ENCODE measurements at places on chromosomes 2 and 18.
A peak's percentile ranks its signal among the peaks of the same experiment; 100 is the strongest.

GRCh38 chr2:205556841-205557539 lies 125.3 kb upstream of the NRP2 start:
- DNase-seq: no peak

- DNase-seq: no peak
Observed at GRCh38 chr2:15354596-15355366, 206.4 kb downstream of the NBAS start.

DNA sequence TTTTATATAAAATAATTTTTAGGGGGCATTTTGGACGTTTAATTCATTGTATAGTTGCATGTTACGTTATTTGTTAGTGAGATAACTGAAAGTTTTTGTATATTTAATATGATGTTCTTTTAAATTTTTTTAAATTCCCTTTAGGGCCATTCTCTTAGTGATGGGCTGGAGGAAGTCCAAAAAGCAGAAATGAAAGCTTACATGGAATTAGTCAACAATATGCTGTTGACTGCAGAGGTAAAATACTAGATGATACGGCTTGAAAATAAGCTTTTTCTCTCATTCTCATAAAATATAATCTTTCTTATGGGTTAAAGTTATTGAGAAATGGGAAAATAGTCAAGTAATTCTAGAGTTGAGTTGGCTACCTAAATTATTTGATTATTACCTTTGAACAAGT lies 58.9 kb downstream of the MTX2 start:
- DNase-seq: no peak

DNA sequence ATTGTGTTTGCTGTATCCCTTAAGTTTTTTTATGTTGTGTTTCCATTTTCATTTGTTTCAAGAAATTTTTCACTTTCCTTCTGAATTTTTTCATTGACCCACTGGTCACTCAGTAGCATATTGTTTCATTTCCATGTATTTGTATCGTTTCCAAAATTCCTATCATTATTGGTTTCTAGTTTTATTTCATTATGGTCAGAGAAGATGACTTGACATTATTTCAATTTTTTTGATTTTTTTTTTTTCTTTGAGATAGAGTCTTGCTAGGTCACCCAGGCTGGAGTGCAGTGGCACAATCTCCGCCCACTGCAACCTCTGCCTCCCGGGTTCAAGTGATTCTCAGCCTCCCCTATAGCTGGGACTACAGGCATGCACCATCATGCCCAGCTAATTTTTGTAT lies 11.3 kb upstream of the CAB39 start:
- DNase-seq: no peak

DNA sequence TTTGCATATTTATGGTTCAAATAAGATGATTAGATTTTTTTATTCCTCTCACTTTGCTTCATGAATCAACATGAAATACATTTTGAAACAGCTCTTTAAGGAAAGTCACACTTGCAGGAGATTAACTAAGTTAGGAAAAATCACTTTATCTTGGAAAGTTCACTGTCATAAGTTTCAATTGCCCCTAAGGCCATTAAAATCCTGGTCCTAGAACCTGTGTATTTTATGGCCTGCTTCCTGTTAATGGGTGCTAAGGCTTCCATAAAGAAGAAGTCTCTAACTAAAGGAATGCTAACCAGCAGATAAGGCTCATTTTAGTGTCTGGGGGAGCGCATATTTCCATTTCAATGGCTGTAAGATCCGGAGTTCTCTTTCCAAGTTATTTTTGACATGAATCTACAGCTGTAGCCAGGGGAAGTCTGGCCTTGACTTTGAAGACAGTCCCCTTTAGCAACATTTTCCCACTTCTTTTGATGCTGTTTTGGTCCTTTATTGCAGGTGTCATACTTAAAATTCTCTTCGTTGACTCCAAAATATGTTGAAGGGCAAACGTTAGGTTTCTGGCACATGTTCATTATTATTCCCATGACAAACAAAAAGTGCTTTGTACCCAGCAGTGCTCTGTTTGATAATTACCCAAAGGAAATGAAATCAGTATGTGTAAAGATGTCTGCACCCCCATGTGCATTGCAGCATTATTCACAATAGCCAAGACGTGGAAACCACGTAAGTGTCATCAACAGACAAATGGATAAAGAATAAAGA lies 34.4 kb upstream of the SH3BP4 start:
- no peak for DNase-seq

GRCh38 chr2:112614201-112614840 lies 29.9 kb downstream of the CHCHD5 start:
- no peak for DNase-seq

DNA sequence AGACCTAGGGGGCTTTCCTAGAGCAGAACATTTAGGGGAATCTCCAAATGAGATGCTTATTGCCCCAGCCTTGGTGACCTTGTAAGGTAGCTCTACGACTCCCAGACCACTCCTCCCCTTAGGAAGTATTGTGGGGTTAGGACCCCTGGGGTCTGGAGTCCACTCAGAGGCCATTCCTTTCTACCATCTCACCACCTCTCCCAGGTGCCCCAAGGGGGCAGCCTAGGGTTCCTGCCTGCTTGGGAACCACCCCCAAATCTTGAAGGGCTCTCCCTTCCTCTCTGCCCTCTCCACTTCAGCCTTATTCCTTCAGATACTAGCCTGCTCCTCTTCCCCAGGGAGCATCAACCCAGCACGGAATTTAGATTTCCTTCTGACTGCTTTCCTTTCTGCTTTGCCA lies 17.5 kb upstream of the EXOC6B start:
- DNase-seq: no peak

DNA sequence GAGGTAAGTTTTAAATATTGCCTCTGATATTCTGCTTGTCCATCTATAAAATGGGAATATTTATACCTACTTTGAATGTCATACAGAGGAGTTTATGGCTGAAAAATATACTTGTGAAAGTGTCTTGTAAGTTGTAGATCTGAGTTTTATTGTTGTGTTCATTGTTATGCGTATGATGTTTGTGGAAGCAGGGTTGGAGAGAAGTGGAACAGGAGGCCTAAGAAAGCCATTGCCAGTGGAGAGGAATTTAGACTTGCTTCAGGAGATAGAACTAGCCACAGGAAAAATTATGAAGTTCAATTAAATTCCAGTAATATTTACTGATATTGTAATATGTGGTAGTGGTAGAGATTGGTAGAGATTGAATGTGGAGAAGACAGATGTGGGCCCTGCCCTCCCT lies 491.9 kb upstream of the FANCL start:
- DNase-seq: no peak

DNA sequence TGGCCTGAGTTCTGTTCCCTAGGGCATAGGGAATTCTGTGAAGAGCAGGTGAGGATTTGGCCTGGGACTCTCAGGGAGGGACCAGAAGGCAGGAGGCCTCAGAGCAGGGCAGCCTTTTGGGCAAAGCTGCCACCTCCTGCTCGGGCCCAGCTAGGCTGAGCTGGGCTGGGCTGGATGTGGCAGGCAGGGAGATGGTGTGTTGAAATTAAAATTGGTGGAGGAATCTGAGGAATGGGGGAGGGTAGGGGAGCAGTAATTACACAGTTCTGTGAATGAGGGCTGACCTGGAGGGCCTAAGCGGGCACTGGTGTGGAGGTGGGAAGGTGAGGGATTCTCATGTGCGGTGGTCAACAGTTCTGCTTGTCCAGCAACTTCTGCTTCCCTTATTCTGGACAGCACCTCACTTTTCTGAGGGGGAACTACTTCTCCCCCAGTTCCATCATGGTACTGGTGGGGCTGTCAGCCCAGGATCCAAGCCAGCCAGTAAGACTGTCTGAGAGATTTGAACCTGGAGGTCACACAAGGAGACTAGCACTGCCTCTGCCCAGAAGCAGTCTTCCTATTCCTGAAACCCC lies 22.0 kb upstream of the ASPRV1 start:
- no peak for DNase-seq

DNA sequence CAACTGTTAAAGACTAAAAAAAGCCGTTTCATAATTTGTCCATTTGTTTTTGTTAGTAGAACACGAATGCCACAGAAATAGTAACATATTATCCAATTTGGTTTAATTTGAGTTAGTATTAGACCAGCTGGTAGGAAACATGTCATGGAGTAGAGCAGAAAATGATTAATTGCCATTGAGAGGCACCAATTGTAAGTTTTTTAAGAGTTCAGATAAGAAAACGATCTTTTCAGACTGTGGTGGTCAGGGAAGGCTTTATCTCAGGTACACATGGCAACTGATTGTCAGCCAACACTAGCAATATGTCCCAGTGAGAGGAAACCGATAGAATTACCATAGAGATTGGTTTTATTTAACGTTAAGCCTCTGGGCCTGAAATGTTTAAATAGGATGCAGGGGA lies 438.2 kb upstream of the MAP2 start:
- no peak for DNase-seq

DNA sequence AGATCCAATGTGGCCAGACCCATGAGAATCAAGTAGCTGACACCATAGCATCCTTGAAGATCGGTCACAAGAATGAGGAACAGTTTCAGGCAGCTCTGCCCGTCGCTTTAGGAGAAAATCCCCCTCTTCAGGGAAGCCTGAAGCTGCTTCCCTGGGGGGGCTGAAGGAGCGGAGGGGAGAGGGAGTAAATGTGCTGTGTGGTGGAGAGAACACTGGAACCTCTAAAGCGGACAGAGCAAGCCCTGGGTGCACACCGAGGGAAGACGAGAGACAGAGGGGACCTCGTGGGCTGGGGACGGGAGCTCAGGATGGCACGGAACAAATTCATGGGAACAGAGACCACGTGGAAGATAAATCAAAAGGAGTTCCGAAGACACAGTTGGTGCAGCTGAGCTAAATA lies 154.3 kb downstream of the NDUFA10 start:
- no peak for DNase-seq

GRCh38 chr18:12836551-12836950 lies 47.5 kb downstream of the PTPN2 start:
- no peak for DNase-seq

- no peak for DNase-seq
Observed at GRCh38 chr2:205902041-205902899, 183.7 kb downstream of the INO80D start.

GRCh38 chr2:38274286-38275276 lies 102.5 kb downstream of the ATL2 start:
- no peak for DNase-seq

DNA sequence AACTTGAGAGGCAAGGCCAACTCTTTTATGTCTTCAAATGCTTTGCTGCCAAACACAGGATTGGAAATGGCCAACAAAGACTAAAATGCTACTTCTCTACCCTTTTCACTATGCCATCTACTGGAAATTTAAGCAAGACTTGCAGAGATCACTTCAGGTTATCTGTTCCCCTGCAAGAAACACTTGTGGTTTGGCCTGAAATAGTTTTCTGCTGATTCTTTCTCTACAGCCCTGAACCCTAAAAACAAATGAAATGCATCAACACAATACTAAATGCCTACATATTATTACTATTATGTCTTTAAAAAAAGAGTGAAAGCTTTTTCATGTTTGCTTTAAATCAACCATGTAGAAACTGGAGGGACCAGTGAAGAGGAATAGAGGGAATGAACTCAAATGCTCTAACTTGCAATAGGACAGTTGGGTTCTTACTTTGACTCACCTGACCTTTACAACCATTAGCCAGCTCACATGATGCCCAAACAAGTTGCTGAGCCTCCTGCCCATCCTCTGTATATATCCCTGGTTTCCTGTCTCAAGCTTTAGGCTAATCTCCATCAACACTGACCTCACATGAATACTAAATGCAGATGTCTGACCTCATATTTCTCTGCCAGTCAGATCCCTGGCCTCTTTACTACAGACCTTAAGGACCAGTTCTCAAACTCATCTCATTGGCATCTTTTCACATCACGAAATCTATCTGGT lies 17.5 kb upstream of the ADAM17 start:
- DNase-seq: no peak

- no peak for DNase-seq
Observed at GRCh38 chr2:165610591-165611029, 141.1 kb downstream of the CSRNP3 start.

GRCh38 chr2:158815658-158816057 lies 20.5 kb downstream of the DAPL1 start:
- no peak for DNase-seq

DNA sequence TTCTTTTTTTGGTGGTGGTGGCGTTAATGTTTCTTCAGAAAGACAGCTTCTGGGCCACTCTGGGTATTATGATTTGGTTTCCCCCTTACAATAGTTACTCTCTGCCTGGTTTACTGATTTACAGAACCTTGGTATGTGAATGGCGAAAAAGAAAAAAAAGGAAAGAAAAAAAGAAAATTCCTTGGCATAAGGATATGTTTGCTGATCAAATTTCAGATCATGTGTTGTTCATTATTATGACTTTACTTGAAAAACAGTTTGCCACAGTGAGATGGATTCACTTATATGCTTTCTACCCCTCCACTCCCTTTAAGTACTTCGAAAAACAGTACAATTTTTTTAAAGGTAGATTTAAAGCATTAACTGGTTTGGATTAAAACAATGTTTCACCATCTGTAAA lies 21.0 kb downstream of the BCL11A start:
- DNase-seq: no peak

DNA sequence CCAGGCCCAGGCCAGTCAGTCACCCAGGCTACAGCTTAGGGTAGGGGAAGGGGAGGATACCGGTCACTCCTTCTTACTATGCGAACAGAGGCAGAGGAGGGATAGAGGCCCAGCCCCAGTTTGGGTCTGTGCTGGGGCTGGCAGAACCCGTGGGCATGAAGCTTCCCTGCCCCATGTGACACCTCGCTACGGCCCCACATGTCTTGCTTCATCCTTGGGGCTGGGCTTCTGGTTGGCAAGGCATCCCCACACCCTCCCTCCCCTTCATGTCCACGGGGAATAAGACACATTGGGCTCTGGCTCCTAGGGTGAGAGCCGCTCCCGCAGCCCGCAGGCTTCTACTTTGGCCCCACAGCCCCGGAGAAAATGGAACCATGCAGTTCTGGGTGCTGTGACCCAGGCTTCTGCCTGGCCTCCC lies 32.4 kb downstream of the HS1BP3 start:
- no peak for DNase-seq

GRCh38 chr2:70901227-70902066 lies 34.3 kb upstream of the ATP6V1B1 start:
- DNase-seq: no peak

GRCh38 chr2:121094845-121095244 lies 190.2 kb downstream of the TFCP2L1 start:
- DNase-seq: no peak

DNA sequence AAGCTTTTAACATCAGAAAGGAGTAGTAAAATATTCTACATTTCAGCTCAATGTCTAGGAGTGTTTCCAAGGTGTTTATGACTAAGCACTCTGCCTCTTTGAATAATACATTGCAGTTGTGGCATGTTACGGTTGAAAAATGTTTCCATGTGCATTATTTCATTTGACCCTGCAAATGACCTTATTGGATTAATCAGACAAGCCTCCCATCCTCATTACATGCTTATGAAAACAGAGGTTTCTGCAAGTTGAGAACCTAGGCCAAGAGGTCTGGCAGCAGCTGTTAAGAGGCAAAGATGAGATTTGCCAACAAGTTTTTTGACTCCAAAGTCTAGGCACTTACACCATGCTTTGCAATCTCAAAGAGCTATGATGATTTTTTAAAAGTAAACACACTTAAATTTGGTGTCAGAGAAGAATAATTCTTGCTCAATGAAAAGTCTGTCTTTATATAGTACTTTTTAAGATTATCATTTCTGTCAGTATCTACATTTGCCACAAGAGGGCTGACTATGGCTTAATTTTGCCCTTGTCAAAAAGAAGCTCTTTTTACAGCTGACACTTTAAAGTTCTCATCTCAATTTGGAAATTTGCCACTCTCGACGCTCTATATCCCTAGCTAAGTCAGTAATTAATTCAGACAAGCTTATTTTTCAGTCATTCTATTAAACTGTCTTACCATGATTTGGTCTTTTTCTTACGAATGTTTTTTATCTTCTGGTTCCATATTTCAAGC lies 260.6 kb downstream of the PAX3 start:
- no peak for DNase-seq

GRCh38 chr2:196131384-196131937 lies 39.9 kb downstream of the STK17B start:
- peak; percentile 46 for DNase-seq
